ENCODE measurements at places on chromosomes 3 and 15. TPM values are rescaled to one million over a fixed set of nuclear protein-coding genes. Genes with fewer than 3 reads are reported as not detected.

- DNase-seq: no peak
Observed at GRCh38 chr3:179853176-179853575, 183.6 kb downstream of the PEX5L start.

GRCh38 chr15:40873694-40874561 is at the start of gene RHOV:
Gene RHOV, minus strand, starts transcription at chr15:40874234. Its CDS starts 95 bp downstream, at chr15:40874139.
- no peak for DNase-seq

Gene MESP2
- total RNA-seq: 0.38 TPM

GRCh38 chr15:55993804-55994560 is 570 bp upstream of the NEDD4 start:
- no peak for DNase-seq

DNA sequence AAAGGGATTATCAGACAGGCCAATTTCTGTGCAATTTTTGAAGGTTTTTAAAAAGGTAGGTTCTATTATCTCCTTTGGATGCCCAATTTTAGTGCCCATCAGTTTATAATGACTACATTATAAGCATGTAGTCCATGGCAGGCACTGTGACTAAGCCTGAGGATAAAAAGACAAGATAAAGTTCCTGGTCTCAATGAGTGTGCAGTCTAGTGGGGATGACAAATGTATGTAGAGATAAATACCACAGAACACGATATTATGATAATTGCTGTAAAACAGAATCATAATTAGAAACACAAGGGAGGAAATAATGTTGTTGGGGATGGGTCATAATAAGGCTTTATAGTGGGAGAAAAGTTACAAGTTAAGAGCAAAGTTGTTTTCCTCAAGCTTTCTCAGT is 163.1 kb downstream of the ZNF385D start:
- DNase-seq: no peak

GRCh38 chr15:101189409-101190091 is 62.3 kb downstream of the CHSY1 start:
- DNase-seq: peak; percentile 71

GRCh38 chr3:140953028-140953960 is 11.7 kb downstream of the SLC25A36 start:
- no peak for DNase-seq

GRCh38 chr3:180802837-180803236 is 109.6 kb upstream of the FXR1 start:
- no peak for DNase-seq

Gene IGDCC3
- total RNA-seq: not detected

- no peak for DNase-seq
Observed at GRCh38 chr3:146881356-146881755, 276.2 kb upstream of the PLSCR5 start.

DNA sequence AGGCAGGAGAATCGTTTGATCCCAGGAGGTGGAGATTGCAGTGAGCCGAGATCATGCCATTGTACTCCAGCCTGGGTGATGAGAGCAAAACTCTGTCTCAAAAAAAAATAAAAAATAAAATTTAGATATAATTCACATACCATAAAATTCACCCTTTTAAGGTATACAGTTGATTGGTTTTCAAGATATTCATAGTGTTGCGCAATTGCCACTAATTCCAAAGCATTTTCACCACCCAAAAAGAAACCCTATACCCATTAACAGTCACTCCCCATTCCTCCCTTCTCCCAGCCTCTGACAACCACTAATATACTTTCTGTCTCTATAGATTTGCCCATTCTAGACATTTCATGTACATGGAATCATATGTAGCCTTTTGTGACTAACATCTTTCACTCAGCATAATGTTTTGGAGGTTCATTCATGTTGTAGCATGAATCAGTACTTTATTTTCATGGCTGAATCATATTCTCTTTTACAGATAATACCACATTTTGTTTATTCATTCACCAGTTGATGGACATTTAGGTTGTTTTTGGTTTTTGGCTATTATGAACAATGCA is 116.7 kb downstream of the RASA2 start:
- no peak for DNase-seq

Gene PIF1
- total RNA-seq: 1.9 TPM

GRCh38 chr3:172100482-172100881 is 61.1 kb downstream of the FNDC3B start:
- no peak for DNase-seq

Gene GHSR
- not detected for total RNA-seq

Gene CEMIP
- total RNA-seq: 0.62 TPM

DNA sequence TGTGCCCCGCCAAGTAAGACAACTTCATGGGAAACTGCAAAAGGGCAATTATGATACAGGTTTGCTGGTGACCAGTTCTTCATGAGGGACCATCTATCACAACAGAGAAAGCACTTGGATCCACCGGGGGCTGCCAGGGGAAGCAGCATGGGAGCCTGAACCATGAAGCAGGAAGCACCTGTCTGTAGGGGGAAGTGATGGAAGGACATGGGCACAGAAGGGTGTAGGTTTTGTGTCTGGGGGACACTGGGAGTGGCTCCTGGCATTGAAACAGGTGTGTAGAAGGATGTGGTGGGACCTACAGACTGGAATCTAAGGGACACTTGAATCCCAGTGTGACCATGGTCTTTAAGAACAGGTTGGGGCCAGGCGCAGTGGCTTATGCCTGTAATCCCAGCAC is 22.6 kb downstream of the MKRN2 start:
- no peak for DNase-seq

DNA sequence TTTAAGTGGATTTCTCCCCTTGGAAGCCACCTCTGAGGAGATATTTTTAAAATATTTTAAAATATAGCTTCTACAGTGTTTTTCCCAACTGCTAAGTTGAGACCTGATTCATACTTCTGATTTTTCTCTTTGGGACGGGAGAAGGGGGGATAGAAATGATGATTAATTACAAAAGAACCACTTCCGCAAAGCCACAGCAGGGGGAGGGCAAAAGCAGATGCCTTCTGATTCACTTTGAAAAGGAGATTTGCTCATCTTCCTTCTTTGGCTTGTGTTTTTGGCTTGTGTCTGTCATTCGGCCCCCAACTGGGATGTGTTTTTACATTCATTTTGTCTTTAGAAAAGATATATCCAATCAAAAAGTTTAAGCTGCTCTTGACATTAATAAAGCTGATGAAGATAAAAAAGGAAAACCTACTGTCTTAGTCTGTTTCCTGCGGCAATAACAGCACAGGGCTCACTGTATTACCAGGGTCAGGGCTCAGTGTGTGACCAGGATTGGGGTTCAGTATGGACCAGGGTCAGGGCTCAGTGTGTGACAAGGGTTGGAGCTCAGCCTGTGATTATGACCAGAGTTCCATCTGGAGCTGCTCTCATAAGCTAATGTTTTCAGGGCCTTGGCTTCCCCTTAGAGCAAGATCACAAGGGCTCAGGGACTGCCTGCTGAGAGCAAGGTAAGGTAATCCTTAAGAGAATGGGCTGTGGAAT is 223.2 kb downstream of the MTHFS start:
- no peak for DNase-seq

DNA sequence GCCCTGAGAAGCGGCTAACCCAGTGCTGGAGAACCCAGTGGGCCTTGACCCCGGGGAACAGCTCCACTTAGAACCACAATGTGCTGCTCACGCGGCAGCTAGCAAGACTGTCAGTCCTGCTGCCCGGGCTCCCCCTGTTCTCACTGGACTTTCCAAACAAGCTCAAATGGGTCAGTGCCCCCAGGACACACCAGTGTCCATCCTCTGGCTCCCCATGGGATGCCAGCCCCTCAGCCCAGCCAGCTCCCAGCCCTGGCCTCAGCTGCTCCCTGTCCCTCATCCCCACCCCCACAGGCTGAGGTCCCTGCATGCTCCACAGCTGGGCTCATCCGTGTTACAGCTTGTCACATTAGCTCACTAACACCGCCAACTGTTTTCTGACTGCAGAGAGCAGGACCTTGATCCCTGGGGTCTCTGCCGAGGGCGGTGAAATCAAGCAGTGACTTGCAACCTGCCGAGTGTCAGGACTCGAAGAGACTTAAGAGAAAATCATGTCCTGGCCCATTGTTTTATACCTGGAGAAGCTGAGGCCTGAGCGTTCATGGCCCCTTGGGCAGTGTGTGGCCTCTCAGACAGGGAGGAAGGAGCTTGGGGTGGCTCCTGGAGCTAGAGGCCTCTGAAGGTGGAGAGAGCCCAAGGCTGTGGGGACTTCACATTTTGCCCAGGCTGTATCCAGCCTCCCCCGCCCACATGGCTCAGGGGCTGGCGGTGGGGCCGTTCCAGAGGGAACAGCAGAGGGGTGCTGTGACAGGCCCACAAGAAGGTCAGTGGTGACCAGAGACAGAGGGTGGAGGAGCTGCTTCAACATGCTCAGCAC is 157.5 kb downstream of the MEGF11 start:
- DNase-seq: peak; percentile 72

- no peak for DNase-seq
Observed at GRCh38 chr3:154614078-154614477, 184.1 kb upstream of the GPR149 start.

DNA sequence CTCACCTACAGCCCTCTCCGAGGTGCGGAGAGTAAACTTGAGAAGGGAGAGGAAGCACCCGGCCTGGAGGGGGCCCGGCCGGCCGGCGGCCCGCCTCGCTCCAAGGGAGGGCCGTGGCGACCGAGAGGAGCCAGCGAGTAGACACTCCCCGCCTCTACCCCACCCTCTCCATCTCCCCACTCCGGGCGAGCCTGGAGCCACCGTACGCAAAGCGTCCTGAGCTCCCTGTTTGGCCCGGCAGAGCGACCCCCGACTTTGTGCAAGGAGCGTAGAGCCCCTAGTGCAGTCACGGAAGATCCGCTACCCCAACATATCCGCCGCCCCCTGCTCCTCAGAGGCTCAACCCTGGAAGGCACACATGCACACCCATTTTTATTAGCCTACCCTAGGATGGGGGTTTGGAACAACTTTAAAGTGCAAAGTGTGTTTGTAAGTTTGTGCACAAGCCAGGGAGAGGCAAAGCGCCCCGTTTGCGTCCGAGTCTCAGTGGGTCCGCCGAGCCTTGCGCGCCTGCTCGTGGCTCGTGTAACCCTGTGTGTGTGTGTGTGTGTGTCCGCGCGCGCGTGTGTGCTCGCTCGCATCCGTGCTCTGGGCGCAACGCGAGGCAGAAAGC is 508 bp upstream of the SMAD6 start:
- DNase-seq: peak; percentile 87

GRCh38 chr15:70210076-70210475 is 112.4 kb upstream of the TLE3 start:
- no peak for DNase-seq

- DNase-seq: no peak
Observed at GRCh38 chr15:36622197-36622795, 42.9 kb downstream of the CDIN1 start.

Gene KBTBD13
- 0.57 TPM for total RNA-seq

- DNase-seq: no peak
Observed at GRCh38 chr3:47455806-47456452, 19.8 kb downstream of the SCAP start.

DNA sequence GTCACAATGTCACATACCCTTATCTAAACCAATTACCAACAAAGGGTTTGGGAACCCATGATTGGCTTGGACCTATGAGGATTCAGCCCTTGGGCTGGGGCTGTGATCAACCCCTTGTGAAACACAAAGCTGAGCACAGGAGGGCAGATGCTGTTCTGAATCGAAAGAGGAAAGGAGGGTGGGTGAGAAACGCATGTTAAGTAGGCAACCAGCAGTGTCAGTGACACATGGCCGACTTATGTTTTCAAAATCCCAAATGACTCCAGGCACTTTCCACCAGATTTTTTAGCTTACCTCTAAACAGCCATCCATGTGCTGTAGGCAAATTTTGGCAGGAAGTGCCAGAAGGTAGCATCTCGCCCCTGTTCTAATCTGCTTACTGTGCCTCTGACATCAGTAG is 34.1 kb upstream of the KLHL25 start:
- DNase-seq: no peak

GRCh38 chr3:190902292-190902691 is 39.8 kb upstream of the GMNC start:
- no peak for DNase-seq

DNA sequence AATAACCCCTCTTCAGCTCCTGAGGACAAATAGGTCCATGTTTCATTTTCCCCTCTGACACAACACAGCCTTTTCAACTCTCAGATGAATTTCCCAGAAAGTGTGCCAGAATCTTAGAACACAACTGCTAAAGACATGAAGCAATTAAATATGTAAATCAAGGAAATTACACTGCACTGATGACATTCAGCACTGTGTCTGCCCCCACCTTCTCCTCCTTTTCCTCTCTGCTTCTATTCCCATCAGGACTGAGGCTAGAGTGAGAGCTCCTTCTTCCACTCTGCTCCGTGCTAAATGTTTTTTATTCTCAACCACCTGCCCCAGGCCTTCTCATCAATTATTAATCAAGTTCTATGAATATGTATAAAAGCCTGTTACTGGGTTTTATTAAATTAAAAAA is 596.1 kb downstream of the TUSC7 start:
- no peak for DNase-seq

GRCh38 chr15:74392902-74393301 is 25.5 kb upstream of the CYP11A1 start:
- no peak for DNase-seq

- no peak for DNase-seq
Observed at GRCh38 chr3:60206206-60206605, 1045.0 kb downstream of the FHIT start.

Gene GABRG3
- total RNA-seq: not detected

- no peak for DNase-seq
Observed at GRCh38 chr15:101145362-101145761, 106.5 kb downstream of the CHSY1 start.
